ENCODE measurements at places on chromosomes 11 and 22. TPM values are rescaled to one million over a fixed set of nuclear protein-coding genes. Genes with fewer than 3 reads are reported as not detected.

- no peak for DNase-seq
These were observed 11.2 kb upstream of the BIRC3 start for GRCh38 chr11:102306048-102306597.

- no peak for DNase-seq
These were observed 37.2 kb downstream of the CELSR1 start for GRCh38 chr22:46500201-46500600.

- peak; percentile 75 for DNase-seq
These were observed at the start of gene CTNND1 for GRCh38 chr11:57761301-57762234. Gene CTNND1, plus strand, starts transcription at chr11:57761802. Its CDS starts 29,677 bp downstream, at chr11:57791479.

GRCh38 chr11:76209973-76210930, 4.0 kb upstream of the WNT11 start:
- peak; percentile 56 for DNase-seq

DNA sequence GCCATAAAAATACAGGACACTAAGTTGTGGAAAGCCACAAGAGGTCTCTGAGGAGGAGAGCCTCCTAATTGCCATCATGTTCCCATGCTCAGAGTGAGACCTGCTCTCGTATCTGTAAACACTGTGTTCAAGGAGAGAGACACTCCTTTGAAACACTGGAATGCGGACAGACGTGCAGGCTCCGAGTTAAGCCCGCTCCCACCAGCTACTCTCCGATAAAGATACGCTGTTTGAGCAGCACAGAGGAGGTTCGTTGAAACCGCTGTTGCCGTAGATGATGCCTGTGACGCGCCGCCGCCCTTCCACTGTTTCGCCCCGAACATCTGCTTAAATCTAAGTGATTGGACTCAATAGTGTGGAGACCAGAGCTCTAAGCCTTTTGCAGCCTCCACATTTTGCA, 25.1 kb downstream of the NUP50 start:
- DNase-seq: no peak

GLYATL1B gene
- total RNA-seq: not detected

All from heart right ventricle (tissue), 16 donors.